Activated CD4-positive, alpha-beta T cell treated with anti-CD3 and anti-CD28 coated beads, Interleukin-2, Interleukin-6, amounts not matched to agents 100 ng/mL and 50 ng/mL, durations not matched to agents 16 hours and 8 hours (primary cell): ENCODE measurements at places on chromosomes 7 and 10.
A peak's percentile ranks its signal among the peaks of the same experiment; 100 is the strongest.

DNA sequence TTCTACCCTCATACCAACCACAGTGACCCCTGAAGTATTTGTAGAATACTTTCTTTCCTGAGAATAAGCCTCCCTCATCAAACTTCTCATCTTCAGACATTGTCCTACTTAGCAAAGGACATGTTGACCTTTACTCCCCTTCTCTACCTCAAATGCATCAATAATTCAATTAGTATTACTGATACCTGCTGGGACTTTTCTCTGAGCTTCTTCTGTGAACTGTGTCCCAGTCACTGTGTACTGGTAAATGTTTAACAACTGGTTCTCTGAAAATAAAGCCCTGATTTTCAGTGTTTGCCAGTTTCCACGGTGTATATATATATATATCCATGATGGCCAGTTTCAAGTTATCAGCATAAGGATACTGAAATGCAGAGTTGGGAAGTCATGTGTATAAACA, 12.2 kb downstream of the PANK1 start:
- DNase-seq: no peak

DNA sequence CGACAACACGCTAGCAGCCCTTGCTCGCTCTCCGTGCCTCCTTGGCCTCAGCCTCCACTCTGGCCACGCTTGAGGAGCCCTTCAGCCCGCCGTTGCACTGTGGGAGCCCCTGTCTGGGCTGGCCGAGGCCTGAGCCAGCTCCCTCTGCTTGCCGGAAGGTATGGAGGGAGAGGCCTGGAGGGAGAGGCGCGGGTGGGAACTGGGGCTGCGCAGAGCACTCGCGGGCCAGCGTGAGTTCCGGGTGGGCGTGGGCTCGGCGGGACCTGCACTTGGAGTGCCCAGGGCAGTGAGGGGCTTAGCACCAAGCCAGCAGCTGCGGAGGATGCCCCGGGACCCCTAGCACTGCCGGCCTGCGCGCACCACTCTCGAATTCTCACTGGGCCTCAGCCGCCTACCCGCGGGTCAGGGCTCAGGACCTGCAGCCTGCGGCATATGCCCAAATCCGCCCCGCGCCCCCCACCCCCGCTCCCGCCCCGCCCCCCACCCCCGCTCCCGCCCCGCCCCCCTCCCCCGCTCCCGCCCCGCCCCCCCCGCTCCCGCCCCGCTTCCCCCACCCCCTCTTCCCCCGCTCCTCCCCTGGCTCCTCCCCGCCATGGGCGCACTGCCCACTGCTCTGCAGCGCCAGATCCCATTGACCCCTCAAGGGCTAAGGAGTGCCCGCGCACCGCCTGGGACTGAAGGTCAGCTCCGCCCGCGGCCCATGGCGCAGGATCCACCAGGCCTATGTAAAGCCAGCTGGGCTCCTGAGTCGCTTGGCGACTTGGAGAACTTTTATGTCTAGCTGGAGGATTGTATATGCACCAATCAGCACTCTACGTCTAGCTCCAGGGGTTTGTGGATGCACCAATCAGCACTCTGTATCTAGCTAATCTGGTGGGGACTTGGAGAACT, 15.9 kb upstream of the ACBD5 start:
- DNase-seq: no peak

DNA sequence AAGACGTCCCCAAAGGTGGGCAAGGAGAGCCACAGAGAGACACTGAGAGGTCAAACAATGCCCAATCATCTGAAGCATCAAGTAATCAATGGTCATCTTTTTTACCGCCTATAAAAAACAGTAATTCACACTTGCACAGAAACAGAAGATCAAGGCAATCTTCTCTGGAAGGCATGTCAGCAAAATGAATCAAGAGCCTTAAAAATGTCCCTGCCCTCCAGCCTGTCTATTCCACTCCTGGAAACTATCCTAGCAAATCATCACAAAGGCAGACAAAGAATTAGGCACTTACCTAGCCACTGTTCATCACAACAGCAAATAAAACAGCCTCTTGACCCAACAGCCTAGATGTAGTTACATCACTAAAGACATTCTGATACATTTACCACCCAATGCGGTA, 48.9 kb downstream of the FAM53B start:
- DNase-seq: no peak

- no peak for DNase-seq
These were observed 125.7 kb upstream of the ZNF438 start for GRCh38 chr10:31157123-31158010.

DNA sequence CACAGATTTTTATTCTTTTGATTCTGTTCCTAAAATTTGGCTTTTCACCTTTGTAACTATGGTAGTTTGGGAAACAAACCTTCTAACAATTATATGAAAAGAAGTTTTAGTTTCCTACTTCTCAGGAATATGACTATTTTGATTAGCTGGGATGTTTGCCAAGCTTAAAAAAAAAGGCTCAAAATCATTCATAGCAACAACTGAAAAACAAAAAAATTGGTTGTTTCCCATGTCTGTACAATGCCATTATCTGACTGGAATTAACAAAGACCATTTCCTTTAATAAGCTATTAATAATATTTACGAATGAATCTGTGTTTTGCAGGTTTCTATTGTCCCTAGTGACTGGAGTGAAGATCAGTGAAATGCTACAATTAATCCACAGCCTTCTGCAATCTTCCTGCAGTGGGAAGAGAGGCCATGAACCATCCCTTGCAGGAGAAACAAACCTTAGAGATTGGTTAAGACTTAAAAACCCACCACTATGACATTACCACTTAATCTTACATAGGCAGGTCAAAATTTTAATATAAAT, 4.2 kb downstream of the PURB start:
- DNase-seq: no peak

DNA sequence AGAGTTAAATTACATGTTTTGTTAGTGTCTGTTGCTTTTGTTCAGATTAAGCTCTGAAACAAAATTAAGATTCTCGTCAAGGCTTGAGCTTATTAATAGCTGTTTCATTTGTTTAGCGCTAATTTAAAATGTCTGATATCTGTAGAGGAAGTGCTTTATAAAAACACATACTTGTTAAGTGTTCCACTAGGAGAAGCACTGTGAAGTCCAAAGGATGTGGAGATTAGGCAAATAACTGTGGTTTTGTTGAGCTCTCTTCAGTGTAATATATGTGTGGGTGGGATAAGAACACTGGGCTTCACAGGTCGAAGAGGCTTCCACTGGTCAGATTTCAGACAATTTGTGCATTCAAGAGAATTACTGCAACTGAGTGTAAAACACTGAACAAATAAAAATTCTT, 242.0 kb downstream of the AUTS2 start:
- DNase-seq: no peak

DNA sequence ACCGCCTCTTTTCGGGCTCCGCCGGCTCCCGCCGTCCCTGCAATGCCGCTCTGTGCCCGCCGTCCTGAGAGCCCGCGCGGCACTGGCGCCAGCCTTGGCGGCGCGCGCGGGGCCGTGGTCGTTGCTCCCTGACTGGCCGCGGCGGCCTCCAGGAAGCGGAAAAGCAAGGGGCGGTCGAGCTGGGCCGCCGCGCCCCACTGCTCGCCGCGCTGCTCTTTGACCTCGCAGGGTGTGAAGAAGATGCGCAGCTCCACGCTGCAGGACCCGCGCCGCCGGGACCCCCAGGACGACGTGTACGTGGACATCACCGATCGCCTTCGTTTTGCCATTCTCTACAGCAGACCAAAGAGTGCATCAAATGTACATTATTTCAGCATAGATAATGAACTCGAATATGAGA, at the start of gene CDC14C:
CDC14C (plus strand) TSS at position 115 of the 400 bp plus-strand sequence; CDS start at position 241, 126 bp downstream.
- DNase-seq: no peak

GRCh38 chr7:1842321-1843221, 172.5 kb downstream of the ELFN1 start:
- DNase-seq: no peak

GRCh38 chr10:125060826-125061556, 99.4 kb downstream of the CTBP2 start:
- DNase-seq: peak; percentile 45

- DNase-seq: no peak
These were observed 106.2 kb upstream of the RET start for GRCh38 chr10:42970451-42971250.

DNA sequence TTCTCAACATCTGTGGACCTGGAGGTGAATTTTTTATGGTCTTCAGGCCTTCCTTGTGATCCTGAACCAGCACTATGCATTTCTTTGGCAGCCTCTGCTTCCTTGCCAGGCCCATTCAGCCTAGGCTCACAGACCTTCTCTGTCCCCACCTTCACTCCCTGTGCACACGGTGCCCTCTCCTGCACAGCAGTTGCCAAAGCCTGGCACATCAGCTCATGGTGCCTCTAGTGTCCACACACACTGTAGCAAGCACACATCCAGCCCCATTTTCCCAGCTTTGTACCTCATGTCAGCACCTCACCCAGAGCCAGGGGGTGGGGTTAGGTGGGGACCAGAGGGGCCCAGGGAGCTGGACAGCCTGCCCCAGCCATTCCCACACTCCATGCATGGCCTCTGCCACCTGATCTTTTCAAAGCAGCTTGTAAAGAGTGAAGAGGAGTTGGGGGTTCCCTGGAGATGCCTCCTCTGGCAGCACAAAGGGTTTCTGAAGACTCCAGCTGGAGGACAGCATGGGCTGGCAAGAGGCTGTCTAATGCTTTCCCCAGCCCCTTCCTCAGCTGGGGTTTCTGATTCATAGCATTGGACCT, 57.9 kb upstream of the TMEM72 start:
- peak; percentile 20 for DNase-seq

DNA sequence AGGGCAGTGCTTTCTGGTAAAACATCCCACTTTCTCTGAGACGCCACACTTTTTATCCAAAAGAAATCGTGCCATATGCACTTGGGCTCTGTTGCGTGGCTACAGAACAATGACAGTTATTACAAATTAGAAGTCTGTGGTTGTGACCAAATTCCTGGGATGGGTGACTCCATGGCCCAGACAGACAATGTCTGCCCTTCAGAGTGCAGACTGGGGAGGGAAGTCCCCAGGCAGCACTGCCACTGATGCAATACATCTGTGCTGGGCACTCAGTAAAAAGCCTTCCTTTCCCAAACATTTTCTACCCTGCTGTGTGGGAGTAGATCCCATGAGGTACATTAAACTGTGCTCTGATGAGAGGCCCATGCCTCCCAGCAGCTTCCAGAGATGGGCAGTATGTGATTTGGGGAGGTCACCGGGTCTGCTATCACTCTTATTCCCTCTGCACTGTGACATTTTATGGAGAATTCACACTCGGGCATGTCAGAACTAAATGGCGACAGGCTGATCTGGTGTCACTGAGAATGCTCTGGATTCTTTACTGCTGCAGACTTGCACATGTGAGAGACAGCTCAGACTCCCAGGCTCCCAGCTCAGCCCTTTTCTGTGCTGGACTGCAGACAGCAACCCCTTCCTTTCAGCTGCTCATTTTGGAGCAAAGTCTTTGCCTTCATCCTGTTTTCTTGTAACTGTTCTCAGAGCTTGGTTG, 243.5 kb upstream of the ZNF32 start:
- no peak for DNase-seq

DNA sequence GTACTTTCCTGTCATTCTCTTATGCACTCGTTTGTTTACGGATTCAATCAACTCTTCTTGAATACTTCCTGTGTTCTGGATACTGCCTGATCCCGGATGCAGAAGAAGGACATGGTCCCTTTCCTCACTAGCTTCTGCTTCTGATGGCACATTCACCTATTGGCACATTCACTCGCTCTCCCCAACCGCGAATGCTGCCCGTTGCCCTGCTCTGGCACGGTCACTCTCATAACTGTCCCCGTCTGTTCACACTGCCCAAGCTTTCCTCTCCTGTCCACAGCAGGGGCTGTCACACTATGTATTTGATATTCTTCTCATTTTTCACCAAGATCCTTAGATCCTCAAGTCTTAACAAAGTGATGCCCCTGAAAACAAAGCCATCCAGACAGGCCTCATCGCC, 327.4 kb downstream of the PAXIP1 start:
- DNase-seq: no peak

DNA sequence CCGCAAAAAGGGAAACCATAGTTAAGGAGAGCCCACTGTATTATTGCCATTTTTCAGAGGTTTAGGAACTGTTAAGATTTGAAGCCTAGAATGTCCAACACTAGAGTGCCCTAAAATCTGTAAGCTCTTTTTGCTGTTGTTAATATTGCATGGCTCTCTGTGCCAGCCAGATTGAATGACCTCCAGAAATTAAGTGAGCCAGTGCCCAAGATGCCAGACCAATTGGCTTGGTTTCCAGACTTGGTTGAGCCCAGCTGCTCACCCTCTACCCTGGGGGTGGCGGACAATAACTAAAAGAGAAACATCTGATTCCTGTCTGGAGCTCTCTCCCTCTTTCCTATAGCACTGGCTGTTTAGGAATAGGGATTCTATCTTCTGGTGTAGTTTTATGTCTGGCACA, 340.1 kb downstream of the PHF14 start:
- no peak for DNase-seq

- no peak for DNase-seq
These were observed 22.7 kb downstream of the TWIST1 start for GRCh38 chr7:19094598-19095352.

- no peak for DNase-seq
These were observed 11.4 kb upstream of the INPP5F start for GRCh38 chr10:119714484-119714816.

DNA sequence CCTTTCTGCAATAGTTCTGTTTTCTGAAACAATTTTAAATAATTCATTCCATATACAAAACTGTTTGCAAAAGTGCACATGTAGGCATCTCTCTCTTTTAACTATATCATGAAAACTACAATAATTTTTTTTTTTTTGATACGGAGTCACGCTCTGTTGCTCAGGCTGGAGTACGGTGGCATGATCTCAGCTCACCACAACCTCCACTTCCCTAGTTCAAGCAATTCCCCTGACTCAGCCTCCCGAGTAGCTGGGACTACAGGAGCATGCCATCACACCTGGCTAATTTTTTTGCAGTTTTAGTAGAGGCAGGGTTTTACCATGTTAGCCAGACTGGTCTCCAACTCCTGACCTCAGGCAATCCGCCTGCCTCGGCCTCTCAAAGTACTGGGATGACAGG, 44.0 kb upstream of the SEMA3A start:
- DNase-seq: no peak

- no peak for DNase-seq
These were observed 232.5 kb upstream of the FZD1 start for GRCh38 chr7:91031757-91032156.

DNA sequence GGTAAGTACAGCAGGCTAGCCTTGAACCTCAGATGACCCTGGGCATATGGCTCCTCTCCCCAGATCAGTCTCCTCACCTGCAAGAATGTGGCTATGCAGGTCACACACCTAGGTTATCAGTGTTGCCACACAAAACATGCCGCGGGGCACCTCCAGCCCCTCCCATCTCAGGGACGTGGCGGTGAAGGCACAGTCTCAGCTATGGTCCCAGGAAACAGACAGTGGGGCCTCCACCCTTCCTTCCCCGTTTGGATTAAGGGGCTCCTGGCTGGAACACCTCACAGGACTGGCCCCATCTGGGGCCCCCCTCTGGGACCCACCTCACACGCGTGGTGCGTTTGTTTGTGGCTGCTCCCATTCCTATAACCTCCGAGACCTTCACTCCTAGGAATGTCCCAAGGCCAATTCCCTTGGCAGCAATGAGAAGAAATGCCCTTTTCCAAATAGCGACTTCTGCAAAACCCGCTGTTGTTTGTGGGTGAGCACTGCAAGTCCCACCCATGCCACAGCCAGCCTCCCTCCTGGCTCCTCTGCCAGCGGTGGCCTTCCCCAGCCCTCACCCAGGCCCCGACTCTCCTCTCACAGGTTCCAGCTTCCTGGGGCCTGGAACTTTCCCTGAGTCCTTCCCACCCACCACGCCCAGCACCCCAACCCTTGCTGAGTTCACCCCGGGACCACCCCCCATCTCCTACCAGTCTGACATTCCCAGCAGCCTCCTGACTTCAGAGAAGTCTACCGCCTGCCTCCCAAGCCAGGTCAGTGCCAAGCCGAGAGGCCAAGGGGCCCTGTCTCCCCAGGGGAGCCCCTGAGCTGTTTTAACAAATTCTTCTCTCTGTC, 17.1 kb downstream of the ZMIZ2 start:
- no peak for DNase-seq

GRCh38 chr7:134891696-134892678, 94.3 kb upstream of the AGBL3 start:
- DNase-seq: no peak
